ENCODE measurements at places on chromosomes 1 and 21.

DNA sequence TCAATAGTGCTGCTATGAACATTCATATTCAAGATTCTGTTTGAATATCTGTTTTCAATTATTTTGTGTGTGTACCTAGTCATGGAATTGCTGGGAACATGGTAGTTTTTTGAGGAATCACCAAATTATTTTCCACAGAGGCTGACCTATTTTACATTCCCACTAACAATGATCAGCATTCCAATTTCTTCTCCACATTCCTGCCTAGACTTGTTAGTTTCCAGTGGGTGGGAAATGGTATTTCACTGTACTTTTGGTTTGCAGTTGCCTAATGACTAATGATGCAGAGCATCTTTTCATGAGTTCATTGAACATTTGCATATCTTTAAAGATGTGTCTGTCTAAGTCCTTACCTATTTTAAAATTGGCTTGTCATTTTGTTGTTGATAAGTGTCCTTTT is 1182.6 kb upstream of the B3GALT2 start:
- no peak for DNase-seq

- no peak for DNase-seq
Observed at GRCh38 chr1:29398431-29398830, 162.1 kb downstream of the PTPRU start.

GRCh38 chr1:85366391-85367170 is 90.1 kb upstream of the BCL10 start:
- no peak for DNase-seq

GRCh38 chr1:162954824-162955223 is 93.8 kb upstream of the CCDC190 start:
- DNase-seq: no peak

GRCh38 chr1:26307363-26307781 is 936 bp upstream of the UBXN11 start:
- no peak for DNase-seq

DNA sequence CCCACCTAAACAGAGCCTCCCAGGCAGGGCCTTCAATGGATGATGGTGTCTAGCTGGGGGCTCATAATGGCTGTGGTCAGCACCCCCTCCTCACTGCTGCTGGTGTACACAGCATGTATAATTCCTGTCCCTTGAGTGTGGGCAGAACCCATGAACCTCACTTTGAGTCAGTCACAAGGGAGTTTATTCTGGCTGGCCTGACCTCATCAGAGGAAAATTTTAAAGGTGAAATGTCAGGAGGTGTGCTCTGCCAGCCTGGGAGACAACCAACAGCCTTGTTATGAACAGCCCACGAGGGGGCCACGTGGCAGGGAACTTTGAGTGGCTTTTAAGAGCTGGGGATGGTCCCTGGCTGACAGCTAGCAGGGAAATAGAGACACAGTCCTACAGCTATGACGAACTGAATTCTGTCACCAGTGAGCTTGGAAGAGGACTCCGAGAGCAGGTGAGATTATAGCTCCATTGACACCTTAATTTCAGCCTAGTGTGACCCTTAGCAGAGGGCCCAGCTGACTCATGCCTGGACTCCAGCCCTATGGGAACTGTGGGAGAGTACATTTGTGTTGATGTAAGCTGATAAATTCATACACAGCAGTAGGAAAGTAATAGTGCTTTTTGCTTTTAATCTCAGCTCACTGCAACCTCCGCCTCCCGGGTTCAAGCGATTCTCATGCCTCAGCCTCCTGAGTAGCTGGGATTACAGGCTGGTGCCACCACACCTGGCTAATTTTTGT is 73.5 kb upstream of the RUNX3 start:
- DNase-seq: no peak

- DNase-seq: no peak
Observed at GRCh38 chr1:82449506-82450057, 648.8 kb downstream of the ADGRL2 start.

GRCh38 chr1:245160288-245160687 is 5.5 kb downstream of the KIF26B start:
- DNase-seq: no peak

DNA sequence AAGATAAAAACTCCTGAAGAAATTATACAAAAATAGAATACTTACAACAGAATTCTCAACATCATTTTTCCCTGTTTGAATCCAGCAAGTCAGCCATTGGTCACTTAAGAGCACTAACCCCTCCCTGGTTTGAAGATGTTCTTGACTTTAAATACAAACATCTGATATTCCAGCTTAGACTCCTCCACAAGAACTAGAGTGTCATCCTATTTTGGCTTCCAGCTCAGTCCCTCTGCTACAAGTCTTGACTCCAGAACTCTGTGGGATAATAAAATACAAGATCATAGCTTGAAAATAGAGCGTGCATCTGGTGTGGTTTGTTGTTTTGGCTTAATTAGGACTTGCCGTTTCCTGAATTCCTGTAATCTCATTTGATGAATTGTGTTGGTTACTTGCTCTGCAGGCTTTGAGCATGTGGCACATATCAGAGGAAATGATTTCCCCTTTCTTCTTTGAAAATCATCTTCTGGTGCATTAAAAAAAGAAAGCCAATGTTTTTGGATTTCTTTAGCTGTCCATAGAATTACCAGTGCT is 63.7 kb upstream of the DPT start:
- DNase-seq: no peak

- no peak for DNase-seq
Observed at GRCh38 chr1:176271572-176271971, 64.5 kb upstream of the COP1 start.

- DNase-seq: no peak
Observed at GRCh38 chr1:87424541-87424940, 95.9 kb downstream of the LMO4 start.

GRCh38 chr1:100065183-100065968 is 67.4 kb downstream of the SASS6 start:
- DNase-seq: no peak

DNA sequence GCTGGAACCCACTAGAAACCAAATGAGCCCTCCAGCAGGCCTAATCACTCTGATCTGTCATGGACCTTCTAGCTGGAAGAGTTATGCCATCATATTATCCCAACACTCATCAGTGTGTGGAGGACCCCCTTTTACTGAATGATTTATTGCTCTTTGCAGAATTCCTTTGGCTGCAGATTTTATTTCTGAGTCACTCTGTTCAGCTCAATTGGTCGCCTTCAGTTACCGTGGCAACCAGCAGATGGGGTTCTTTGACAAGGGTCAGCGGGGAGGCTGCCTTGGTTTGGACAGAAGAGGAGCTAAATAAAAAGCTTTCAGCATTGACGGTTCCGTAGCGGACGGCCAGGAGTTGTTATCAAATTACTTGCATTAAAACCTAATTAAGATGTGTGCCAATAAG is 220.1 kb downstream of the SDCCAG8 start:
- DNase-seq: no peak

GRCh38 chr1:170836141-170836540 is 99.2 kb upstream of the MROH9 start:
- no peak for DNase-seq

- no peak for DNase-seq
Observed at GRCh38 chr1:190193508-190194115, 284.1 kb downstream of the BRINP3 start.

GRCh38 chr1:56463376-56463775 is 116.0 kb downstream of the PLPP3 start:
- DNase-seq: no peak

DNA sequence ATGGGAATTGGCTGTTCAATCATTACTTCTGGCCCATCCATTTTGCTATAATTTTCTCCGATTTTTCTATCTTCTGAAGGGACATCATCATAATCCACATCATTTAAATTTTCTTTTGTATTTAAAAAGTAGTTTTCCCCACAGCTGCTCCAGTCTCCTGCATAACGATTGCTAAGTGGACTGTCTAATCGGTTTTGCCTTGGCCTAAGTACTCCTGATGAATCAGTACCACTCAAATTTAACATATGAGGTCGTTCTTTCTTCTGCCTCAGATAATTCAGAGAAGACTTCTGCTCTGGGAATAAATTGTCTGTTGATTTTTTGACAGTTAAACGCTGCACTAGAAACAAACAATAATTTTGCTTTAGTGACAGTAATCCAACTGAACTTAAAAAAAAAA is 41.9 kb downstream of the SYDE2 start:
- no peak for DNase-seq

DNA sequence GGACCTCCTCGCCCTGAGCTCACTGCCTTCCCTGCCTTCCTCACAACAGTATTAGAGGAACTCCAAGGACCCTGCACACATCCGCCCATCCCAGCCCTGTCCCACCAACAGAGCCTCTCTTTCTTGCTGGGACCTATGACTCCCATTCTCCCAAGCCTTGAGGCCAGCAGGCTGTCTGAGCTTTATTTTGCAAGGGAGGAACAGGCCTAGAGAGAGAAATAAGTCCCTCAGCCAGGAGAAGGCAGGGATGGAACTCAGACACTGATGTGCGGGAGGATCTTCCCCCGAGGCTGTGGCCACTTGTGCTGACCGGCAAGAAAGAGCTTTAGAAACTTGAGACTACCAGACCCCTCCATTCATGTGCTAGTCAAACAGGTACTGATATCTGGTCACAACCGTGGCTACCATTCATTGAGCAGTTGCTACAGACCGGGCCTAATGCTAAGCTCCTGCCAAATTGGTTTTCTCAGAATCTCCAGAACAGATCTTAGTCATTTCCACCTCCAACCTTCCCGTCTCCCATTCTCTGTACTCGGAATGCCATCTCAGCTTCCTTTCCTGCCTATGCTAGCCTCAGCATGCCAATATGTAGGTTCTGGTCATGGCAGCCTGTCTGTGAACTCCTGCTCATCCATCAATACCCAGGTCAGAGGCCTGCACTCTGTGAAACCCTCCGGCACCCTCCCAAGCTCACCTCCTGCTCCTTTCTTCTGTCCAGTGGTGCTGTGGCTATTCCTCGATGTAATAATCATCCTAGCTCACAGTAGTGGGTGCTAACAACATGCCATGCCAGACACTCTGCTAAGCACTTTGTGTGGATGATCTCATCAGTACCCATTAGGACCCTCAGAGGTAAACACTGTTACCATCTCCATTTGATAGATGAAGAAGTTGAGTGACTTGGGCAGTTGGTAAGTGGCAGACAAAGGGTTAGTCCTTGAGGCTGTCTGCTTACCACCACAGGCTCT is 3.8 kb downstream of the TMEM54 start:
- no peak for DNase-seq

DNA sequence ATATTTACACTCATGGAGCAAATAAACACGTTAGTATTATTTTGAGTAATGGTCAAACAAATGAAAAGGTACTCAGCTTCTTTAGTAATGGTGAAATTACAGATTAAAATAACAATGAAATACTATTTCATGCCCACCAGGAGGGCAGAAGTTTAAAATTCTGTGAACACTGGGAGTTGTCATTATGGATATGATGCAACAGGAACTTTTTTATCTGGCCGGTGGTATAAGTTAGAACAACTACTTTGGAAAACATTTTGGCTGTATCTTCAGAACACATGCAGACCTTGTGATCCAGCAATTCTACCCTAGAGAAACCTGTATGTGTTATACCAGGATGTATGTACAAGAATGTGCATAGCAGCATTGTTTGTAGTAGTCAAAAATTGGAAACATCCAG is 23.2 kb upstream of the PPP1R8 start:
- no peak for DNase-seq

- no peak for DNase-seq
Observed at GRCh38 chr1:115257591-115257990, 80.5 kb downstream of the NGF start.

DNA sequence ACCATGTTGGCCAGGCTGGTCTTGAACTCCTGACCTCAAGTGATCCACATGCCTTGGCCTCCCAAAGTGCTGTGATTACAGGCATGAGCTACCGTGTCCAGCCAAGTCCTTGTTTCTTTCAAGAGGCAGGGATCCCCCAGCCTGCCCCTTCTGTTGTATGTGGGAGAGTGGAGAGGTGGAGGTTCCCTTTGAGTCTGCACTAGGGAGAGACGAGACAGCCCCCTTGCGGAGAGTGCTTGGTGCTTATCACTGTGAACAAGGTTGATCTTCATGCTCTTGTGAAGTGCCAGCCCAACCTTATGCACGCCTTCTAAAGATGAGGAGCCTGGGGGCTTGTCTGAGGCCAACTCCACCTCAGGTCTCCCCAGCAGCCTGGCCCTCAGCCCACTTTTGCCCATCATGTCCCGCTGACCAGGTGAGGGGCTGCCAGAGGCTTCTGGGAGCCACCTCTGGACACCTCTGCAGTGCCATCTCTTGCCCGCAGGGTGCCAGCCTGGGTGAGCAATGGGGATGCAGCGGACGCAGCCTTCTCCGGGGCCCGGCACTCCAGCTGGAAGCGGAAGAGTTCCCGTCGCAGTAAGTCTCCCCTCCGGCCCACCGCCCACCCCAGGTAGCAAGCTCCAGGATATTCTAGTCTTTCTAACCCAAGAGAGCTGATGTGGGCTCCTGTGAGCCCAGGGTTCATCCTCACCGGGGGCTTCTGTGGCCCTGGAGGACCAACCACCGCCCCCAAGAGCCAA is 62.3 kb downstream of the ARHGEF10L start:
- DNase-seq: no peak

- no peak for DNase-seq
Observed at GRCh38 chr1:54241364-54241763, 41.4 kb downstream of the MRPL37 start.

DNA sequence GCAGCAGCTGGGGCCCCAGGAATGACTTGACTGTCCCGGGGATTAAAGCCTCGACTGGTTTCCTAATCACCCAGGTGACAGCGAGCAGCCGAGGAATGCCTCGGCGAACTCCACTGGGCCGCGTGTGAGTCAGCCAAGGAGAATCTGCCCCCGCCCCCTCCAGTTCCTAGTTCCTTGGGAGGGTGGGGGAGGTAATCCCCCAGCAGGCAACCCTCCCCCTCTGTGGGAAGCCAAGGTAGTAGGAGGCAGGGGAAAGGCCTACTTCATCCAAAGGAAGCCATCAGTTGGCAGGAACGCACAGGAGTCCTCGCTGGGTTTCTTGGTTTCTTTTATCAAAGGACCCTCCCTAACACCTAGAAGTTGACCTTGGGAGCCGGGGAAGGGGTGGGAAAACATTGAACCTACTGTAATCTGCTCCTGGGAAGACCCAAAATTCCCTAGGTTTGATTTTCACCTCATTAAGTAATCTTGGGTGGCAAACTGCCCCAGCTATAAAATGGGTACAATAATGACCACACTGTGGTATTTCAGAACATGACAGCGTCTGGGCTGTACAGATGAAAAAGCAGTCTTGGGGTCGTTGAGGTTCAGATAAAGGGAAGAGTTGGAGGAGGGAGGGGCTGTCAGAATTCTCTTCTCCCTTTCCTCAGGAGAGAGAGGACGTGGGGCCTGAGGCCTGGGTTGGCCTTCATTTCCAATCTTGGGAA is 1.4 kb downstream of the TENT5B start:
- no peak for DNase-seq
